ENCODE measurements at places on chromosomes 16 and 17.
A peak's percentile ranks its signal among the peaks of the same experiment; 100 is the strongest.

- DNase-seq = peak; percentile 96
Measured at GRCh38 chr17:49508061-49508865, 13.2 kb downstream of the NGFR start.

GRCh38 chr16:77822661-77823060 lies 34.3 kb downstream of the VAT1L start:
- DNase-seq = no peak

- no peak for DNase-seq
Measured at GRCh38 chr17:18896146-18896545, 38.2 kb downstream of the PRPSAP2 start.

GRCh38 chr16:49833796-49834530 lies 21.9 kb downstream of the ZNF423 start:
- DNase-seq = no peak

DNA sequence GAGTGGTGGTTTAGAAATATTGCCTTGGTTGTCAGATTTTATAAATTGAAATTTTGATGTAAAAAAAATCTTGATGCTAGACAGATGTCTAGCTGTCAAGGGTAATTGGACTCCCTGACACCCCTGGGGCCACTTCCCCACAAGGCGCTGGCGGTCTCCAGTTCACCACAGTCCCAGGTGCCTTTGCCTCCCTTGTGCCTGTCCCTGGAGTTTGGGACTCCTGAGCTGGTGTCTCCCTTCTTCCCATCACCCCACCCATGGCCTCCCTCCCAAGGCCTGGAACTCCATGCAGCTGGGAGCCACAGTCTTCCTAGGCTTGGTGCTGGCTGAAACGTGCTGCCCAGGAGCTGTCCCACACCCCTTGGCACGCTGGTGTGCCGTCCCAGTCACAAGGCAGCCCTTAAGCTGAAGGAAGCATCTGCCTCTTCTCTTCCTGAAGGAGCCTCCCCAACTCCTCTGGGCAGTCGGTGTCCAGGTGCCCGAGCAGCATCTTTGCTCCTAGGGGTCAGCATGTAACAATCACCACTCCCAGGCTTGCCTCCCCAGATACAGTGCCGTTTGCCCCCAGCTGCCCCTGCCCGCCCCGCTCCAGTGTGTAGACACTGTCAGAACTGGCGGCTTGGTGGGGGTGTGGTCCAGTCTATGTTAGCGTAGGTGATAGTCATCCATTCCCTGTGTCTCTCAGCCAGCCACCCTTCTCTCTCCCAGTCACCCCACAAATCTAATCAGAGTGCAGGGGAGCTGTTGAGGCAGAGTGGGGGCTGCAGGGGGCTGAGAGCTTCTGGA lies 26.2 kb downstream of the POLR3E start:
- no peak for DNase-seq

DNA sequence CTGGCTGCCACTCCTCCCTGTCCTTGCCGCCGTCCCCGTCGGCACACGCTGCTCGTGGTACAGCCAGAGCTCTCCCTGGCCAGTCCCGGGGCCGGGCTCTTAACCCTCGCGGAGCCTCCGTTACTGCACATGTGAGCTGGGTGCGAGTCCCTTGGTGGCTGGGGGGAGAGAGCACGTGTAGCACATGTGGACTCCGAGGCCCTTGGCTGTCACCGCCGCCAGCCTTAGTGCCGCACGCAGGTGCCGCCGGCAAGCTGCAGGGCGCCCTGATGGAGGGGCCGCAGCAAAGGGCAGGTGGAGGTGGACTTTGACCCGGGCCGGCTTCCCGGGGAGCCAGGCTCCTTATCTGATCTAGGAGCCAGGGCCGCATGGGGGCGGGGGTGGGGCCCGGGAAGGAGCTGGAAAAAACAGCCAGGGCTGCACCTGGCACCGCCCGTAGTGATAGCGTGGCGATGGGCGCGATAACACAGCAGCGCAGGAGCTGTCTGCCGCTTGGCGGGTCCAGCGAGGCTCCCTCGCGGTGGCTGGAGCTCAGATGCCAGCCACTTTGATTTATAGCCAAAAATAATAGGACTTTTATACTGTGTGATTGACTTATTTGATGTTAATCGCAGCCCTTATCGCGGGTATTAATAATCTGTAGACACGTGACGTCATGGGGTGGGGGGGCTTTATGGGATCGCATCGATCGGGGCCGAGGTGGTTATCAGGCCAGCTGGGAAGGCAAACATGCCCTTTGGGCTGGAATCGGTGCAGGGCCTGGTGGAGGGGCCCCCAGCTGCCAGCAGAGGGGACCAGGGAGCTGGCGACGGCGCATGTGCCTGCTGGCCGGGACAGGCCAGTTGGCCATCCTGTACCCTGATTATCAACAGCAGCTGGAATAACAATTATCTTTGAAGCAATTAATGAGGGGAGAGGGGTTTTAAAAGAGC lies 35.1 kb downstream of the ZFPM1 start:
- DNase-seq = no peak

GRCh38 chr17:44736551-44737240 lies 22.1 kb upstream of the ADAM11 start:
- DNase-seq = no peak

DNA sequence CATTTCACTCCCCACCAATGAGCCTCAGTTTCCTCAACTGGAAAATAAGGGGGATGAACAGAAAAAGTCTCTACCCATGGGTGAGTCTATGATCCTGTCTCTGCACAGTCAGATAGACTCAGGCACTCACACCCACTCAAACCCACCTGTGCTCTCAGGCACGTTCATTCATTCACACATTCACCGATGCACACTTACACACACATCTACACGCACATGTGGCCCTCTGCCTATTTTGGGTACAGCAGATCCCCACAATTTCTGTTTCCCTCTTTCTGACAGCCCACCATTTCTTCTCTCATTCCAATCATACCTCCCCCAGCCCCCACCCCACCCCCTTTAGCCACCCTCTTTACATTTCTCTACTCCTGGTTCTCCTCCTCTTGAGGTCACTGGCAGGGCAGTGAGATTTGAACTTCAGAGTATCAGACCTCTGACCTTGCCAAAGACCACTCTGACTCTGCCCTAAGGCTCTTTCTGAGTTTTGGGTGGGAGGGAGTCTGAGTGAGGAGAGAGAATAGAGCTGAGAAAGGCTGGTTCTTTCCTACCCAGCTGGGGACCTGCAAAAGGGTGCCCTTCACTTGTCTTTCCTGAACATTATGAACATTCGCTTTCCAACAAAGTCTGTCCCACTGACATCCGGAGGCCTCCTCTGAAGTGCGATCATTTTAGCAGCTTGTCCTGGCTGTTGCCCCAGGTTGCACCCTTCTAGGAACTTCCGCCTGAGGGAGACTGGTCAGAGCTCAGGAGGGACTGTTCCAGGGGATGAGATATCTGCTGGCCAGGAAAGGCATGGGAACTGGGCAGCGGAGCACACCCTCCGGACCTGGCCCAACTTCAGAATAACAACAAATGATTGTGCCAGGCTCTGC lies 10.1 kb upstream of the COL1A1 start:
- no peak for DNase-seq

DNA sequence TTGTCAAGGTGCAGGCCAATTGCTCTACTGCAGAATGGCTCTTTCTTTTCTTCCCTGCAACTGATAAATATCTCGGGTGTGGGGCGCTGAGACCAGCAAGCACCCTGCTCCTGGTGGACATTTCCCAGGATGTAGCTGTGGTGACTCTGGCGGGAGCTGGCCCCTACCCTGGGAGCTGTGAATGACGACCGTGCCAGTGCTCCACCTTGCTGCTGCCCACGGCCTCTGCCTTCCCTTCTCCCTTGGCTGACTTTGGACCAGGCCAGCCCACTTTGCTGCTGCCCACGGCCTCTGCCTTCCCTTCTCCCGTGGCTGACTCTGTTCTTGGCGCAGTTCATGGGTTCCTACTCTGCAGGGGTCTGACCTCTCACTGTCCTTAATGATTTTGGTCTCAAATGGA lies 16.1 kb downstream of the CARD14 start:
- no peak for DNase-seq

- no peak for DNase-seq
Measured at GRCh38 chr17:70013911-70014310, 61.1 kb upstream of the KCNJ16 start.

GRCh38 chr17:40582328-40582901 lies 17.1 kb upstream of the CCR7 start:
- peak; percentile 91 for DNase-seq

DNA sequence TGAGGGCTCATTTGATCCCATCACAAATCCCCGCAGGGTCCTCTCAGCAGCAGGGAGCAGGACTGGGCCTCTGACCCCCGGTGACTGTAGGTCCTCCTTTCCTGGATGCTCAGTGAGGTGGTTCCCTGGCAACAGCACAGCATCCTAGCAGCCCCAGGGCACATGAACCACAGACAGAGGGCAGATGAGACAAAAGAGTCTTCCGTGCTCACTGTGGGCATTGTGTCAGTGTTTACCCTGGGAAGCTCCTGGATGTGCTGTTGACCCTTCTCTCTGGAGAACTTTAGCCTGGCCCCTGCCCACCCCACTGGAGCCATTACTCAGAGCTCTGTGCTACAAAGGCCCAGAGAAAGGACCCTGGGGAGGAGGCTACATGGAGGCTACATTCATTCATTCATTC lies 21.7 kb upstream of the TMEM220 start:
- DNase-seq = no peak

- no peak for DNase-seq
Measured at GRCh38 chr17:80790021-80790765, 201.4 kb upstream of the CHMP6 start.

GRCh38 chr16:80620736-80621605 lies 80.2 kb downstream of the DYNLRB2 start:
- DNase-seq = no peak

- DNase-seq = peak; percentile 82
Measured at GRCh38 chr17:58679263-58680037, 12.4 kb downstream of the TEX14 start.

- DNase-seq = no peak
Measured at GRCh38 chr17:3828151-3828851, 17.7 kb downstream of the NCBP3 start.

GRCh38 chr17:29590411-29591145 lies 1.1 kb upstream of the GIT1 start:
- peak; percentile 69 for DNase-seq

DNA sequence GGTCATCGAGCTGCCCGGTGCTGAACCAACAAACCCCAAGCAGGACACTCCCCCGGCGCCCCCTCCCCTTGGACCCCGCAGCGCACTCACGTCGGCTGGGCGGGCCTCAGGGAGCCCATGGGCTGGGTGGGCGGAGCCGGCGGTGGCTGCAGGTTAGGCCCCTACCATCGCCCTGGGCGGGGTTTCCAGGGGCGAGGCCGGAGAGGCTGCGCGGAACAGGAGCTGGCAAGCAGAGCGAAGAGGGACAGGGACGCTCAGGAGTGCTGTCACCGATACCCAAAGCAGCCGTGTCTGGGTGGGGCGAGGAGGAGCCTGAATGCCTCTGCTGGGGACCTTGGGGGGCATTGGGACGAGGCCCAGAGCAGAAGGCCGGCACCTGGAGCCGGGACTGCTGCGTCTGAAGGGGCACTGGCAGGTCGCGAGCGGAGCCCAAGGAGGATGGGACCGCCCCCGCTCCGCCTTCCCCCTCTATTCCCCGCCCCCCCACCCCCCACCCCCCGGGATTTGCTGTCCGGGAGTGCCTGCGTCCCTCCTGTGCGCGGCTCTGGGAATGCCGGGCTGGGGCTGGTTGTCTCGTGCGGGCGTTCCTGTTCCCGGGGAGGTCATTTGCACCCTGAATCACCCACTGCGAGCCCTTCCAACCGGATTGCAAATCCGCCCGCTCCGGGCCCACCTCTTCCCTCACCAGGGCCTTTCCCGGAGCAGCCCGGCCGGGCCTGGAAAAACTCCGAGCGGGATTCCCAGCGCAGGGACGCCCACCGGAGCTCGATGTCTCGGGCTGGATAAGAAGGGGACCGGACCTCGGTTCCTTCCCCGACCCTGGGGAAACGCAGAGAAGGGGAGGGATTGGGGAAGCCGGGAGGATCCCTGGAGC lies 902 bp downstream of the ARHGAP27 start:
- DNase-seq = peak; percentile 90
